Smooth muscle cell of trachea (primary cell): ENCODE measurements at places on chromosomes 11 and 22. TPM values are rescaled to one million over a fixed set of nuclear protein-coding genes. Genes with fewer than 3 reads are reported as not detected.

The OMP gene
- 0.29 and 1.3 TPM in 2 replicates for total RNA-seq

The CASP5 gene
- total RNA-seq = not detected in 2 replicates

The MUC5AC gene
- not detected in 2 replicates for total RNA-seq

The E2F8 gene
- under 0.01 and 1.0 TPM in 2 replicates for total RNA-seq

The NPTXR gene
- total RNA-seq = 0.29 and 2.8 TPM in 2 replicates

The NEFH gene
- 0.33 and 0.44 TPM in 2 replicates for total RNA-seq

The VPREB1 gene
- not detected in 2 replicates for total RNA-seq

The OR52I1 gene
- not detected in 2 replicates for total RNA-seq

The CRYAB gene
- 8.7 and 48.3 TPM in 2 replicates for total RNA-seq

The PRR33 gene
- total RNA-seq = not detected in 2 replicates

The OR52A1 gene
- not detected in 2 replicates for total RNA-seq

The C11orf86 gene
- total RNA-seq = not detected in 2 replicates

The MS4A6E gene
- total RNA-seq = not detected in 2 replicates

The CBLIF gene
- total RNA-seq = not detected in 2 replicates

The LDLRAD3 gene
- 2.5 and 11.1 TPM in 2 replicates for total RNA-seq

The BCO2 gene
- total RNA-seq = 1.5 and 4.4 TPM in 2 replicates

The C11orf71 gene
- 2.0 and 4.1 TPM in 2 replicates for total RNA-seq

The YPEL4 gene
- 2.6 and 3.1 TPM in 2 replicates for total RNA-seq

The C22orf31 gene
- 0.15 TPM in 1 of 2 replicates, not detected in the other for total RNA-seq

The CLDN5 gene
- total RNA-seq = 0.17 and 2.2 TPM in 2 replicates

The OR5AN1 gene
- not detected in 2 replicates for total RNA-seq

The POLR2L gene
- 96.4 and 291 TPM in 2 replicates for total RNA-seq

The TMEM191B gene
- 0.83 TPM in 1 of 2 replicates, not detected in the other for total RNA-seq

The FGF4 gene
- not detected in 2 replicates for total RNA-seq

The UNC93B1 gene
- 15.7 and 27.0 TPM in 2 replicates for total RNA-seq
